ENCODE measurements at places on chromosomes 4 and X.

GRCh38 chr4:27357283-27357682, 496.6 kb downstream of the STIM2 start:
- DNase-seq = no peak

DNA sequence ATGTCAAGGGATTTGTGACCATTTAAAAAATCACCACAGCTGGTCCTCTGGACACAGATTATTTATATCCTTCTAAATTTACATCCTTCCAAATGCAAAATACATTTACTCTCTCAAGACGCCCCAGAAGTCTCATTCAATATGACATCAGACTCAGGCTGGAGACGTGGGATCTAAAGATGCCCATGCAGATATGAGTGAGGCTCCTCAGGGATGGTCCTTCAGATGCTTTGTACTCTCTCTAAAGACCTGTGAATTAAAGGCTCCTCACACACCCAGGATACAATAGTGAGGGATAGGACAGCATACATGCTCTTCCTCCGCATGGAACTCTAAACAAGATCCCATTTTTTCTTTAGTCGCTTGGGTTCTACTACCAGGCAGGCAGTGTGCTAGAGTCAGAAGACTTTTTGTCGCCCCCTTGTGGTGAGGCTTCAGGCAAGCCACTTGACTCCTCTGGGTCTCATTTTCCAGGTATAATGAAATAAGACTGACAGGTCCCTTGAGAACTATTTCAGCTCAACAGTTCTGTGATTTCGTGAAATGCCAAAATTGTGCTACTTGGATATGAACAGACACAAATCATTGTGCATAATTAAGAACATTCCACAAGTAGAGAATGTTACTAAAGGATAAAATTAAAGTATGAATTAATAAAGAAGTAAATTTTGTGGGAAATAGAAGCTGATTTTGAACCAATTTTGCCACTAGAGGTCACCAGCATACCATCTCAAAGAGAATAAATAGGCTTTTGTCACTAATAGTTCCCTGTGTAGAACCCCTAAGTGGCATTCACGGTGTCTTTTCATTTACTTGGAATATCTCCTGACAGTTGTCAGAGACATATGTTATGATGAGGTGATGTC, 13.7 kb upstream of the SCOC start:
- DNase-seq = no peak

- no peak for DNase-seq
Observed at GRCh38 chrX:55714161-55714560, 3.4 kb upstream of the RRAGB start.

DNA sequence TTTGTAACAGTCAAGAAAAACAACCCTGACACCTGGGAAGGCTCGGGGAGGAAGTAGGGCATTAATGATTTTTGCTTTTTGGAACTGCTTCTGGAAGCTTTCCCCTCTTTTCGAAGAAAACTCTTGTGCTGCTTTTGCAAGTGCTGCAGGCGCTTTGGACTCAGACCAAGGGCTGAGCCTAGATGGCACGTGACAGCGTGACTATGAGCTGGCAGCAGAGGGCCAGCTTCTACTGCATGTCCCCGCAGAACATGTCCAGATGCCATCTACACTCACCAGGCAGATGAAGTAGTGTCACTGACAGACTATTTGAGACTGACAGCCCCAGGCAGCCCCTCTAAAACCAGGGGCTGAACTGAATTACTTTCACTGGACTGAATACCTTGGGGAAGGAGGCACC, 6.2 kb downstream of the NR0B1 start:
- DNase-seq = no peak

DNA sequence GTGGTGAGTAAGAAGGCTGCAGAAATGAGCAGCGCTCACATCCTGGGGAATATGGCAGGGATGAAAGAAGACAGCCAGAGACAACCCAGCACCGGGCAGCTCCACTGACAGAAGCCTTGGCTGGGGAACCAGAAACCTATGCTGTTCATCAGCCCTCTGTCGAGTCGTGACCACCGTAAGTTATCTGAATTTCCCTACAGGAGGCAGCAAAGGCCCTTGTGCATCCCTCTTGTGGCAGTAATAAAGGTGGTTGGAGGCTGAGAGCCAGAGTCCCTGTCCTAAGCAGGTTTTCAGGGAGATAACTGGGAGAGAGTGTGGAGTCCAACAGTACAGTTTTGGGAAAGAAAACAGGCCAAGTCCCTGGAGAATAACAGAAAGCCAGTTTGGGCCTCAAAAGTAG, 194.0 kb upstream of the BOD1L1 start:
- no peak for DNase-seq

- no peak for DNase-seq
Observed at GRCh38 chr4:129149906-129150305, 54.0 kb downstream of the C4orf33 start.

GRCh38 chr4:14149176-14150053, 521.9 kb upstream of the BOD1L1 start:
- DNase-seq = no peak

- no peak for DNase-seq
Observed at GRCh38 chr4:142656178-142656577, 189.9 kb downstream of the INPP4B start.

- DNase-seq = no peak
Observed at GRCh38 chr4:169948271-169948670, 77.9 kb downstream of the MFAP3L start.

GRCh38 chr4:168128601-168129000, 36.3 kb downstream of the ANXA10 start:
- no peak for DNase-seq

DNA sequence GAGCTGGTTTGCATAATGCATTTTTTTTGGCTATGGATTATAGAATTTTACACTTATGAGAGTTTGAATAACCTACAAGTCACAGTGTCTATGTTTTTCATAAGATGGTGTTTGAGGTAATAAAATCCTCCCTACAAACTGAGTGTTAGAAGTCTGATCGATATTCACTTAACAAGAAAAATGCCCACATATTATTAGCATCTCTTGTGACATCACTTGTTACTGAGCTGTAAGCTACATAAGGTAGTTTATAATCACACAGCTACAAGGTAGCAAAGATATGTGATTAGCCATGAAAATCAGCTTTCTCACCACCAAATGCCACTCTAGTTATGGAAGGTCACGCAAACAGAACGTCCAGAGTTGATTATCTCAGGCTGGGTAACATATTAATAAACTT, 669.6 kb downstream of the PCDH18 start:
- no peak for DNase-seq

DNA sequence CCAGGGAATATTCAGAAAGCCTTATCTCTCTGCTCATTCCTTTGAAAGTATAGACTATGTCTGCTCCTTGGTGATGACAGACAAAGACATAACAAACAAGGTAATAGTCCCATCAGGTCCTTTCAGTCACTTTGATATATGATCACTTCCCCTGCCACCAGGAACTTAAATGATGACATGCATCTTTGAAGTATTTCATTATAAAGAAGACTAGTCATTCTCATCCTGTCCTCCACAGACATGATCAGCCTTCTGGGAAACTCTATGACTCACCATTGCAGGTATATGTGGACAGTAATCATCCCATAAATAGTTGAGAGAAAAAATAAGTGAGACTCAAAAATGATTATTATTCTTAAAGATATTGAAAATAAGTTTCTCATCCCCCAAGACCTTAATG, 117.5 kb upstream of the VCX2 start:
- no peak for DNase-seq

GRCh38 chrX:31832263-31832662, 760.4 kb upstream of the FTHL17 start:
- no peak for DNase-seq

- no peak for DNase-seq
Observed at GRCh38 chr4:87601361-87601760, 7.0 kb upstream of the DSPP start.

DNA sequence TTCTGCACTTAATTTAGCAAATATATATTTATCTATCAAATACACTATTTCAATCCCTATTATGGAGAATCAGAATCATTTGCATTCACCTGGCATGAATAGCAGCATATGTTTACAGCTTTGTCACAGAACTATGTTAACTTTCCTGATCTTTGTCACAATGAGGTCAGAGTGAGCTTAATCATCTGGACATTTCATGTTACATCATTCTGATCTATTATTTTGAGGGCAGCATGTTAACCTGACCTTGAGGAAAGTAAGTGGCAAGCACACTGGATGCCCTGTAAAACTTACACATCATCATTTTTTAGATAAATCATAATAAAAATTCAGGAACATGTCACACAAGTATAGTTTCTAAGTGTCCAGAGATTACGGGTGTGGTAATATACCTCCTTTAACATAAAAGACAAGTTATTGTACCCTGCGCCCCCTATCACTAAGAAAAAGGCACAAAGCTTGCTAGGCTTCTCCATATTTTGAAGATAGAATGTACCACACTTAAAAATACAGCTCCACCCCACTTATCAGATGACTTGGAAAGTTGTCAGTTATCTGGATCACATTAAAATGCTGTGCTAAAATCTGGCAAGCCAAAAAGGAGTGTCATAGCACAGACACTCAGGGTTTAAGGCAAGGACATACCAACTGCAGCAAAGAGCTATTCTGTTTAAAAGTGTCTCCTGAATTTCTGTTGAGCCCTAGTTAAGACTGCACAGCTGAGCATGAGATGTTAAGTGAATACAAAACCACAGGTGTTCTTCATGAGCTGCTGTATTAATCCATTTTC, 182.7 kb upstream of the FAT4 start:
- DNase-seq = no peak

DNA sequence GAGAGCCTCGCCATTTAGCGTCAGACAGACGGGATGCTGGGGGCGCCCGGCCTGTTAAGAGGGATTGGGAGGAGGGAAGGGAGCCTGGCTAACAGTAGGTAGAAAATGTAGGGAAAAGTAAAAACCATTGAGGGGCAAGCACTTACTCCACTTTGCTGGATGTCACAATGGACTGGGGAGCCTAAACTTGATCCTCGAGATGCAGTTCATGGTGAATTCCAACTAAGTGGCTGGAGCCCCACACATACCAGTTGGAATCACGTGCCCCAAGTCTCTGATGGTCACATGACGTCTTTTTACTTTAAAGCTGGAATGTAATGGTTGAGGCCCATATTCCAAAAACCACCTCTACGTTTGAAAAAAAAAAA, 1.5 kb downstream of the PLS3 start:
- DNase-seq = no peak

- DNase-seq = no peak
Observed at GRCh38 chr4:138225477-138225876, 16.7 kb downstream of the SLC7A11 start.

GRCh38 chr4:15938182-15938581, 358 bp downstream of the FGFBP1 start:
- DNase-seq = no peak

DNA sequence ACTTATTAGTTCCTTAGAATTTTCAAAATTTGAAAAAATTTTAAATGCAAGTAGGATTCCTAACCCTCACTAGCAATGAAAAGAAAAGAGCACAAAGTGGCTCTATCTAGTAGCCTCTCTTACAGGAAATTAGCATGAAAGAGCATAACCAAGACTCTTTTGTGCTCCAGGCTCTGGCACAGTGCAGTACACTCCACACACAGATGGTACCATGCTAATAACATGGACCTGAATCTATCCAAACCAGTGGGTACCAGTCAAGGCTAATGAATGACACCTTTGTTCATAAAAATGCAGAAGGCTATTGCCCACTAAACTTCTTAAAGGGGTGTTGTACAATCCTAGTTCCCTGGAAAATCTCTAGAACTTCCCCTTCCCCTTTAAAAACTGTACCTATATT, 119.0 kb downstream of the MANBA start:
- DNase-seq = no peak

- no peak for DNase-seq
Observed at GRCh38 chr4:109233570-109233969, 68.9 kb downstream of the COL25A1 start.

DNA sequence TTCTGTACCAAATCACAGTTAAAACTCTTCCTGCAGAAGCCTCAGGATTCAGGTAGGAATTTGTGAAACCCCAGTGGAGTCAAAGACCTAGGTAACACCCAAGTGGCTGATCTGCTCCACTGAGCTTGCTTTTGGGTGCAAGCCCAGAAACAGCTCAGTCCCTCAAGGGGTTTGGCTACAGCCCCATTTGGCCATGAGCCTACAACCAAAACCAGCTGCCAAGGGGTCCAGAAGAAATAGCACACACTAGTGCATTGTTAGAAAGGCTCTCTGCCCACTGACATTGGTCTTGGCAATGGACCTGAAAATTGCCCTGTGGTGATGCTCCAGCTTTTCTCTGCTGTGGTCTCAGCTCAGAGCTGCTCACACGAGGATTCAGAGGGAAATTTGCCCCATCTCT, 577.4 kb upstream of the INTU start:
- DNase-seq = no peak

DNA sequence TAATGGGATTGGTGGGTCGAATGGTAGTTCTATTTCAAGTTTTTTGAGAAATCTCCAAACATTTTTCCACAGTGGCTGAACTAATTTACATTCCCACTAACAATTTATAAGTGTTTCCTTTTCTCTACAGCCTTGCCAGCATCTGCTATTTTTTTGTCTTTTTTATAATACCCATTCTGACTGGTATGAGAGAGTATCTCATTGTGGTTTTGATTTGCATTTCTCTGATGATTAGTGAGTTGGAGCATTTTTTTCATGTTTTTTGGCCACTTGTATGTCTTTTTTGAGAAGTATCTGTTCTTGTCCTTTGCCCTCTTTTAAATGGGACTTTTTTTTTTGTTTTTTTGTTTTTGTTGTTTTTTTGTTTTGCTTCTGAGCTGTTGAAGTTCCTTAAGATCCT, 200.0 kb upstream of the GK2 start:
- no peak for DNase-seq

DNA sequence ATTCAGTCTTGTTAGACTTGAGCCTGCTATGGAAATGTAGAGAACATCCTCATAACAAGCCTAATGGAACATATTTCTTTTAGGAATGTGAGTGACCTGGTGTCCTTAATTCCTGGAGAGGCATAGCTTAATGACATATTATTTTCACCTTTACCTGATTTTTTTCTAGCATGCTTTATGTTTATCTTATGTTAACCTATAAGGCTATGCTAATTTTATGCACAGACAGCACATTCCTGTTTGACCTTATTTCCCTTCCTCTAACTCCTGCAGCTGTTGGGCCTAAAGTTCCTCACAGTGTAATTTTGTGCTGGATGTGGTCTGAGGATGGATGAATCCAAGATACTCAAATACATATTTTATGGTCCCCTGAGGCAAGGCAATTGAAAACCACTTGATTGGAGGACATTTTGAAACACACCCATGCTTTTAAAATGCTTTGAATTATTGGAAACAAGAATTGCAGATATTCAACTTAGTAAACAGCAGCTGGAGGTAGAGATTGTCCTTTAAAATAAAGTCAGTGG, 111.5 kb downstream of the LARP7 start:
- DNase-seq = no peak

GRCh38 chrX:111695297-111695880, 14.4 kb downstream of the ALG13 start:
- no peak for DNase-seq

- no peak for DNase-seq
Observed at GRCh38 chr4:8555716-8556115, 24.5 kb upstream of the GPR78 start.

DNA sequence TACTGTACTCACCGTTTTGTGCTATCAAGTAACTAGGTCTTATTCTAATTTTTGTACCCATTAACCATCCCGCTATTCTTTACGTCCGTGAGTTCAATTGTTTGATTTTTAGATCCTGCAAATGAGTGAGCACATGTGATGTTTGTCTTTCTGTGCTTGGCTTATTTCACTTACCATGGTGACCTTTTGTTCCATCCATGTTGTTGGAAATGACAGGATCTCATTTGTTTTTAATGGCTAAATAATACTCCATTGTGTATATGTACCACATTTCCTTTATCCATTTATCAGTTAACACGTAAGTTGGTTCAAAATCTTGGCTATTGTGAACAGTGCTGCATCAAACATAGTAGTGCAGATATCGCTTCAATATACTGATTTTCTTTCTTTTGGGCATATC, 48.3 kb downstream of the USP9X start:
- no peak for DNase-seq

All from cortex of kidney (tissue), 1 donor.